ENCODE measurements at places on chromosomes 4 and X.

- DNase-seq, result peak; percentile 24
These were observed 61.1 kb upstream of the DCTD start for GRCh38 chr4:182978152-182978827.

DNA sequence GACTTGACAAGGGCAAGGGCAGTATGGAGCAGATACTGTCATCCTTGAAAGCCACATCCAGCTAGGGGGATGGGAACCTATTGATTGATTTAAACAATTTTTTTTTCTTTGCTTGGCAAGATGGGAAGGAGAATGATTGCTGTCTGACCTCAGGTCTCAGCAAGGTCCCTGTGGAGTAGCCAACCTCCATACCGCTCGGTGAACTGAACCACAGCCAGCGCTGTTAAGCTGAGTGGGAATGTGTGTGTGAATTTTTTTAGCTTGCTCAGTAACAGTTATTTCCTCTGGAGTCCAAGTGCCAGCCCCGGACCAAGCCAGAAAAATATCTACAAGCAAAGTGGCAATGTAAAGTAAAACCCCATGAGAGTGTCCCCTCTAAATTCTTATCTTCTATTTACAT, 25.9 kb downstream of the DCX start:
- DNase-seq, result no peak

DNA sequence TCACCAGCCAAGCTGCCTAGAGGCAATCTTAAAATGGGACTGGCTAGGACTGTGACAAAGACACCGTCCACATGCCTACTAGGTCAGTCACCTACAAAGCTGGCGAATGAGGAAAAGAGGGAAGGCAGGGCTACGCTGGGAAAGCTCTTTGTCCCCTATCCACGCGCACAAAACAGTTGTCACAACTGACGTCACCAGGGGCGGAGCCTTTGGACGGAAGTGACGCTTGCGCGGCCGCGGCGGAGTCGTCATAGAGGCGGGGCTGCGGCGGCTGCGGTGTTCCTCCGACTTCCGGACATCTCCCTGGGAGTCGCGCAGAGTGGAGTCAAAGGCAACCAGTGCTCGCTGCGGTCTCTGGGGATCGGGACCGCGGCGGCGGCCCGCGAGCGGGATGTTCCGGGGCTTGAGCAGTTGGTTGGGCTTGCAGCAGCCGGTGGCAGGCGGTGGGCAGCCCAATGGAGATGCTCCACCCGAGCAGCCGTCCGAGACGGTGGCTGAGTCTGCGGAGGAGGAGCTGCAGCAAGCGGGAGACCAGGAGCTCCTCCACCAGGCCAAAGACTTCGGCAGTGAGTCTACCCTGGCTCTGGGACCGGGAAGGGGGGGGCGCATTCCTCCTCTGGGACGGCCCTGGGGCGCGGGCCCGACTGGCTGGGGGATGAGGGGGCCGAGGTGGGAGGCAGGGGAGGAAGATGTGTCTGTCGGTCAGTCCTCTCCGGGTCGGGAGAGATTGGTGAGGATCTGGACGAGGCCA, at the start of gene SYAP1:
Gene SYAP1, plus strand, starts transcription at position 279 of the 751 bp plus-strand sequence. Its CDS starts 113 bp downstream, at position 392.
- DNase-seq, result peak; percentile 94

DNA sequence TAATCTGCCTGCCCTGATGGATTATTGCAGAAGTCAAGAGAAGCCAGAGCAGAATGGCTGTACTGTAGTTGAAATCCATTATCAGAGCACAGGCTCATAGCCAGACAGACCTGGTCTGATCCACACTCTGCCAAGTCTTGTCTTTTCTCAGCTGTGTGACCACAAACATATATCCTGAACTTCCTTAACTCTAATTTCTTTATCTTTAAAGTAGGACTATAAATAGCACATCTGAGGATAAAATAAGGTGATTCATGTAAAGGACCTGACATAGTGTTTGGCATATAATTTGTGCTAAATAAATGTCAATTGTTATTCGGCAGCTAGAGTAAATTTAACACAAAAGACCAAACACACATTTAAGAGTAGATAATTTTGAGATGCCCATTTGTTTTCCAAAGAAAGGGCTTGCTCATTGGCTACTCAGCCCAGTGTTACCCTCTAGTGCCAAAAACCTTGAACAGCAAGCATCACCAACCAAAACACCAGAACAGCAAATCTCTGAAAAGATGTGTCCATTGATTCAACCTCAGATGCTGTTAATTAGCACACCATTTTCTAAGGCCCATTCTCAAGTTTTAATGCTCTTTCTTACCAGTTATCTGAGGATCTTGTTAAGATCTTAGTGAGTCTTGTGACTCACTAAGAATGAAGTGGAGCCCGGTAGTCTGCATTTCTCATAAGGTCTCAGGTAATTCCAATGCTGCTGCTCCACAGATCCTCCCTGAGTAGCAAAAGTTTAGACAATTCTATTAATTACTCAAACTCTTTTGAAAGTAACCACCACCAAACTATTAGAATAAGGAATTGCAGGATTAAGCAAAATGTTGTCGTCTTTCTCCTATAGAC, 108.8 kb downstream of the HHIP start:
- DNase-seq, result peak; percentile 36

GRCh38 chrX:9269134-9269533, 195.7 kb upstream of the TBL1X start:
- no peak for DNase-seq

DNA sequence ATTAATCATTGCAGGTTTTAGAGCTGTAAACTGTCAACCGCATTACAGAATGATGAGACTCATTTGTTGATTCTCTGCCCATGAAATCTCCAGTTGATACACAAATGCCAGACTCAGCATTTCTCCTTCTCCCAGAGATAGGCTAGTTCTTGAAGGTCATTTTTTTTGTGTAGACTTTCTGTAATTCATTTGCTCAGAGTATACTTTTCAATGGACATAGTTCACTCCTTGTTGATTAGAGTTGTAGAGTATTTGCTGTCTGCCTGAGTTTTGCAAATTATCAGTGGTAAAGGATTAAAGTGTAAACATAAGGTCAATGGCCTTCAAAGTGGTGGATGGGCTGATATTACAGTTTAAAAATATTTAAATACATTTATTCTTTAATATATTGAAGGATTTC, 15.2 kb upstream of the ALB start:
- no peak for DNase-seq

All from kidney capillary endothelial cell (primary cell).